T47D (cell line): ENCODE measurements at places on chromosomes 16 and 17.

- DNase-seq = peak; percentile 87
Measured at GRCh38 chr16:705431-706188, at the start of gene FBXL16. TSS of gene FBXL16 (minus strand) at chr16:705801. CDS start at chr16:697405, 8,396 bp downstream.

DNA sequence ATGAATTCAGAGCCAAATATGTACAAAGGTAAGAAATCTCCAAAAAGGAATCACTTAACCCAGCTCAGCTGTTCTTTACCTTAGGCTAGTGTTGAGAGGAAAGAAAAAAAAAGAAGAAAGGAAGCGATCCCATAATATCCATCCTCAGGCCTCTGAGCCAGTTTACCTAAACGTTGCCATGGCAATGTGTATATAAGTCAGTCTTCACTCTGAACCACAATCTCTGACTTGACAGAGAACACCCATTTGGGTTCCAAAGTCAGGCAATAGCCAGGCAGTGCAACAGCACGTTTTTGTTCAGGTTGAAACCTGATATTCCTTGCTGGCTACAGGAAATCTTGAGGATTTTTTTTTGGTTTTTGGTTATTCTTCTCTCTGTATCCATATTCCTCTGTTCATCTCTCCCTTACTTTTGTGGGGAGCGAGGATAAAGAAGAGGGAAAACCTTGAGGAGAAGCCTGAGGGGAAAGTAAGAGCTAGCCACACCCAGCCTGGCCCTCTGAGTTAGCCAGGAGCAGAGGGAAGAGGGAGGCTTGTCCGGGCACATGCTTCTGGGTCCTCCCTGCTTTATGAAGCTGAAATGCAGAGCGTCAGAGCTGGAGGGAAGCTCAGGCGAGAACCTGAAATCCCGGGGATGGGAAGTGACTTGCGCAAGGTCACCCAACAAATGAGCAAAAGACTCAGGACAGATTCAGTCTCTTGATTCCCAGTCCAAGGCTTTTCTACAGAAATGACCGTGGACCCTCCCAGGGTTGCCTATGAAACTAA lies 152.7 kb downstream of the SOX9 start:
- no peak for DNase-seq

DNA sequence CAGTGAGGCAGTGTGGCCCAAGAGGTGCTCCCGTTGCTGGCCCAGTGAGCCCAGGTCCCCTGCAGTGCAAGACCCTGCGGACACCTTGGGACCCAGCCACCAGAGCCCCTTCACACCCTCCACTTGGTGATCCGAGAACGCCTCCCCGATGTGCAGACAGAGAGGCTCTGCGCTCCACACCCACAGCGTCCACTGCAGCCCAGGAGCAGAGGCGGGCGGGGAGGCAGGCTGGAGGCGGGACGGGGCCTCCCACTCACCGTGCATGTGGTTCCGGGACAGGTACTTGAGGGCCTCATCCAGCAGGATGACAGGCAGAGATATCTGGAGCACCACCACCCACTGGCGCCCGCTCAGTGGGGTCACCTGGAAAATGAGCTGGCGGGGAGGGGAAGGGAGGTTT lies 12.1 kb upstream of the P2RX1 start:
- DNase-seq = no peak

DNA sequence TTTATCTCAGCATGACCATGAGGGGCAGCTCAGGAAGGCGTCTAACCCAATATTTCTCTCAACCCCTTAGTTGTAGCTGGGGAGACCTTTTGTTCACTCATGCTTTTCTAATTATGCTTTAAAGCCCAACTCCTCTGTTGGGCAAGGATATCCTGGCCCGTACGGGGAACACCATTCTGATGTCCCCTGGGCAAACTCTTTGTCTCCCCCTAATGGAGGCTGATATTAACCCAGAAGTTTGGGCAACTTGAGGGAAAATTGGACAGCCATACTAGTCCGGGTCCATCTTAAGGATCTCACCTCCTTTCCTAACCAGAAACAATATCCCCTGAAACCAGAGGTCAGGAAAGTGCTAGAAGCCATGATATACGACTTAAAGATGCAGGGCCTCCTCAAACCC lies 143.7 kb upstream of the COX10 start:
- no peak for DNase-seq

DNA sequence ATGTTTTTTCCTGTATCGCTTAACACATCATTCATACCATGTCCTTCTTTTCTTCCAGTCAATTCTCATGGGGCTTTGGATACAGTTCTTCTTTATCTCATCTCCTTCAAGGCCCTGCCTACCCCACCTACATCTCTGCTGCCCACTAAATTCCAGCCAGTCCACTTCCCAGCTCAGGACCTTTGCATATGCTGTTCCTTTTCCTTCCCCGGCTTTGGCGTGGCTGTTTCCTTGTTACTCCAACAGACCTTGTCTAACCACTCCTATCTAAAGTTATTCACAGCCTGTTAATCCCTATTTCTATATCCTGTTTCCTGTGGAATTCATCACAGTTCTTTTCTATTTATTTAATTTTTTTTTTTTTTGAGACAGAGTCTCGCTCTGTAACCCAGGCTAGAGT lies 6.6 kb upstream of the STAT3 start:
- DNase-seq = no peak

DNA sequence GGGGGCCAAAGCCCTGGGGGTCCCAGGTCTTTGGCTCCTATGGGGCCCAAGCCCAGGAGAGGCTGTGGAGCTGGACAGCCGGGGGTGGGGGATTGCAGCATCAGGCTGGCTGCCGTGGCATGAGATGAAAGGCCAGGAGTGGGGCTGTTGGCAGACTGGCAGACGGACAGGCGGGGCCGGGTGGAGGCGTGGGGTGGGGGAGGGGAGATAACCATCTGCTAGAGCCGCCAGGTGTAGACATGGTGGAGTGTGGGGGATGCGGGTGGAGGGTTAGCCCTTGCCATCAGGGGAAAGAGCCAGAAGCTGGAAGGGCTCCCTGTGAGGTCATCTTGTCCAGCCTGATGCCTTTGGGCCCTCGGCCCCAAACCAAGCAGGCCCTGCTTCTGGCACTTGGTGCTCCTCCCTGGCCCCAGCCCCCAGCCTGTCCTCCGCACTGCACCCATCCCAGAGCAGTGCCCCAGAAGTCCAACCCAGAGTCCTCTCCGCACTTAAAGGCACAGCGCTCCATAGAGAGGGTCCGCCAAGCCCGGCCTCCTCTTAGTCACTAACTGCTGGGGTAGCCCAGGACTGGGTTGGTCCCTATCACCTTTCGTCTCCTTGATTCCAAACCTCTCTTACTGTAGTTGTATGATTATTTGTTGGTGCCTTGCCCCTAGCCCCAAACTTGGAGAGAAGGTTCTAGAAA lies 33.3 kb upstream of the DLX4 start:
- no peak for DNase-seq

- DNase-seq = no peak
Measured at GRCh38 chr16:2819939-2820835, 3.1 kb downstream of the PRSS21 start.

- DNase-seq = no peak
Measured at GRCh38 chr16:10906482-10906881, 29.5 kb downstream of the CIITA start.

DNA sequence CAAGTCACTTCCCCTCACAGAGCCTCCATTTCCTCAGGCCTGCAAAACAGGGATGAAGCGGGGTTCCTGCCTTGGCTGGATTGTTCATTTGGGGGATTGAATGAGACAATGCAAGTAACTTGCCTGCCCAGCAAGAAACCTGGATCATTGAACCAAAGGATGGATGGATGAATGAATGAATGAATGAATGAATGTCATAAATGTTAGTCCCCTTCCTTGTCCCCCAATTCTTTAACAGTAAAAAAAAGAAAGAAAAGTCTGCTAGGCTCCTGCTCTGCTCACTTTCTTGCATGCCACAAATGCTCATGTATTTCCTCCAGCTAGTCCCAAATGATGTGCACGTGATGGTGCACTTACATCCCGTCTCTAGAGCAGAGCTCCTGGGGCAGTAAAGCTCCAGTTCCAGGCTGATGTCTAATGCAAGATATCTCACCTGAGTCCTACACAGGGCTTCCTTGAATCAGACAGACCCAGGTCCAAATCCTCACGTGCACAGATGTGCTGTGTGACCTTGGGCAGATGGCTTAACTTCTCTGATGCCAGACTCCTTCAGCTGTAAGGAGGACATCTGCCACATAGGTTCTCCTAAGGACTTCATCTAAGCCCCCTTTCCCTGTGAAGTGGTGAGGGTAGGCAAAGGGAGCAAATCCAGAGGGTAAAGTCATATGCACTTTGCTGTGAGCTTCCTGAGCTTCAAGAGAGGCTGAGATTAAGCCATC lies 45.5 kb downstream of the C16orf82 start:
- no peak for DNase-seq

GRCh38 chr16:14203166-14203565 lies 132.0 kb downstream of the MRTFB start:
- no peak for DNase-seq

DNA sequence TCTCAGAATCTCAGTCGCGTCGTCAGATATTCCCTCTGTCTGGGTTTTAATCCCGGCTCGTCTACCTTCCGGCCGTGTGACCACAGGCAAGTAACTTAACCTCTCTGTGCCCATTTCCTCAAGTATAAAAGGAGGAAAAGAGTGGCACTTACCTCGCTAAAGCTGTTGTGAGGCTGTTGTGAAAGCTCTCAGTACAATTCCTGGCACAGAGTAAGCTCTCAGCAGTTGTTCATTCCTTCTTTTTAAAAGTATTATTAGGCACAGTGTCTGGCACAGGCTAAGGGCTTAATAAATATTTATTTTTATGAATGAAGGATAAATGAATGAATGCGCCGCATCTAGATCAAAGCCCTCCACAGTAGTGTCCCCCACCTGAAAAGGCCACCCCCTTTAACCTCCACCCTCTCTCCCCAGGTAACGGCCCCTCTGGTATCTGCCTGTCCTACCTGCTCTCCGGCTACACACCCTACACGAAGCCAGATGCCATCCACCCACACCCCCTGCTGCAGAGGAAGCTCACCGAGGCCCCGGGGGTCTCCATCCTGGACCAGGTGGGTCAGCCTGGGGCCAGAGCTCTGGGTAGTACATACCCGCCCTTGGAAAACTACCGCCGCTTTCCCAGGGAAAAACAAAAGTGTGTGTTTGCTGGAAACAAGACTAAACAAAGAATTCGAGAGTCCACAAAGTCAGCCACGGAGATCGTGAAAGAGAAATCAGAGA lies 6.0 kb downstream of the OSGIN1 start:
- no peak for DNase-seq

DNA sequence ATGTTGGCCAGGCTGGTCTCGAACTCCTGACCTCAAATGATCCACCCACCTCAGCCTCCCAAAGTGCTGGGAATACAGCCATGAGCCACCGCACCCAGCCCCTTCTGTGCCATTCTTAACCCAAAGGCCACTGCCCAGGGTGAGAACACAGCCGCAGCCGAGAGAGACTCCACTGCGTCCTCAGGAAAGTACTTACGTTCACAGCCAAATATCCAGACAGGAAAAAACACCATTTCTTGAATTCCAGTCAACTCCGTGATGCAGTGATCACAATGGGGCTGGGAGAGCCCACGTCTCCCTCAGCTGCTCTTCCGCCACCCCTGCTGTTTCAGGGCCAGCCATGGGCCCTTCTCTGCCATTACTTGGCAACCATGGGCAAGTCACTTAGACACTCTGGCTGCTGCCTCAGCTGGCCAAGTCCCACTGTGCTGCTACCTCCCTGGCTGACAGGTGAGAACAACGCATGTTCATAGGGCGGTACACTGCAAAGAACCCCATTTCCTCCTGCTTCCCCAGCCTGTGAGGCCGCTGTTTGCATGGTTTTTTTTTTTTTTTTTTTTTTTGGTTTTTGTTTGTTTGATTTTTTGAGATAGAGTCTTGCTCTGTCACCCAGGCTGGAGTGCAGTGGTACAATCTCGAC lies 4.3 kb downstream of the CDIP1 start:
- DNase-seq = no peak

- peak; percentile 71 for DNase-seq
Measured at GRCh38 chr17:74862108-74862901, 2.6 kb upstream of the GRIN2C start.

DNA sequence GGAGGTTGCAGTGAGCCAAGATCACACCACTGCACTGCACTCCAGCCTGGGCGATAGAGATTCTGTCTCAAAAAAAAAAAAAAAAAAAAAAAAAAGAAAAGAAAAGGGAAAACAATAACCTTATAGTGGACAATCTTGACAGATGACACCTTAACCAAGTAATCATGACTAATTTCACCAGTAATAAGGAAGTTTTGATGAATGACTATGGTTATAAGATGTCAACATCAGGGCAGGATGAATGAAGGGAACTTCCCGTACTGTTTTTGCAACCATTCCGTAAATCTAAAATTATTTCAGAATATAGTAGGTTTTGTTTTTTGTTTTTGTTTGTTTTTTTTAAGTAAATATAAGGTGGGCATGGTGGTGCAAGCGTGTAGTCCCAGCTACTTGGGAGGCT lies 23.0 kb downstream of the GSPT1 start:
- DNase-seq = no peak

DNA sequence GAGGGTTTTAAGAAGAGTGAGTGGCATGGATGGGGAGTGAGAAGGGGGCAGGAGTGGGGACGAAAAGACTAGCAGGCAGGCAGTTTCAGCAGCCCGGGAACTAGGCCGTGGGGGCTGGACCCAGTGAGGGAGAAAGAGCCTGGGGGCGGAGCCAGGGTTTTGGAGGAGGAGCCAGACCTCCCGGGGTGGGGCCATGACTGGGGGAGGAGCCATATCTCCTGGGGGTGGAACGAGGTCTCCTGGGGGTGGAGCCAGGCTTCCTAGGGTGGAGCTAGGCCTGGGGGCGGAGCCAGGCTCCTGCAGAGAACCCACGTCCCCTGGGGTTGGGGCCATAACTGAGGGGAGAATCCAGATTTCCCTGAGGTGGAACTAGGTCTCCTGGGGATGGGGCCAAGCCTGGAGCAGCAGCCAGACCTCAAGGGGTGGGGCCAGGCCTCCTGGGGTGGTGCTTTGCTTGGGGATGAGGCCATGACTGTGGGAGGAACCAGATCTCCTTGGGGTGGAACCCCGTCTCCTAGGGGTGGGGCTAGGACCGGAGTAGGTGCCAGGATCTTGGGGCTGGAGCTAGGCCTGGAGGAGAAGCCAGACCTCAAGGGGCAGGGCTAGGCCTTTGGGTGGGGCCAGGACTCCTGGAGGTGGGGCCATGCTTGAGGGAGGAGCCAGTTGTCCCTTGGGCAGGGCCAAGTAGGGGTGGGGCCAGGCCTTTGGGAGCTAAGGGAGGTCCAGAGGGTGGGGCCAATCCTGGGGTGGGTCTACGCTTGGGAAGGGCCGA lies 41.7 kb upstream of the JPH3 start:
- DNase-seq = peak; percentile 79

DNA sequence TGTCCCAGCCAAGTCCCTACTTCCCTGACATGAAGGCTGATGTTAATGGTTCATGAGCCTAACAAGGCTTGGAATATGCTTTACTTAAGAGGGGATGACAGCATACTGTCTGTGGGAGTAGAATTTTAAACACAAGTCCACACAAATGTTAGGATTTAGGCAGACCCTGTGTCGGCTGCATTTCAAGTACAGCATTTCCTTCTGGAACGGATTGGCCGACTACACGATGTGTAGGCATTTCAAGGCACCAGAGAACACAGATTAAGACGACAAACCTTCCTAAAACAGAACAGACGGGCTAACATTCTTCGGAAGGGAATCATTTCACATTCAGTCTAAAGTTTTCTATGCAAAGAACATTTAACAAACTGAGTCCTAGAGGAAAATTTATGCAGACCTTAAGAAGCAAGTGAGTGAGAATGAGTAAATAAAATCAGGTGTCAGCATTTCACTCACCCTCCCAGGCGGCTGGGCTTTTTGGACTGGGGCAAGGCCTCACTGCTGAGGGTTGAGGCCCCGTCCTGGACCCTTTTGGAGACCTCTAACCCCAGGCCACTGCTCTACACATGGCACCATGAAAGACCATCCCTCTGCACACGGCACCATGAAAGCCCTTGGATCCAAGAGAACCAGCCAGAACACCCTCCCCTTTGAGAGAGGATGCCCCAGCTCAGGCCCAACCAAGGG lies 67.5 kb downstream of the SMPD3 start:
- no peak for DNase-seq
